ENCODE measurements at places on chromosomes 7 and 10.

- DNase-seq, result no peak
Measured at GRCh38 chr10:97726636-97727178, 10.2 kb upstream of the ZFYVE27 start.

DNA sequence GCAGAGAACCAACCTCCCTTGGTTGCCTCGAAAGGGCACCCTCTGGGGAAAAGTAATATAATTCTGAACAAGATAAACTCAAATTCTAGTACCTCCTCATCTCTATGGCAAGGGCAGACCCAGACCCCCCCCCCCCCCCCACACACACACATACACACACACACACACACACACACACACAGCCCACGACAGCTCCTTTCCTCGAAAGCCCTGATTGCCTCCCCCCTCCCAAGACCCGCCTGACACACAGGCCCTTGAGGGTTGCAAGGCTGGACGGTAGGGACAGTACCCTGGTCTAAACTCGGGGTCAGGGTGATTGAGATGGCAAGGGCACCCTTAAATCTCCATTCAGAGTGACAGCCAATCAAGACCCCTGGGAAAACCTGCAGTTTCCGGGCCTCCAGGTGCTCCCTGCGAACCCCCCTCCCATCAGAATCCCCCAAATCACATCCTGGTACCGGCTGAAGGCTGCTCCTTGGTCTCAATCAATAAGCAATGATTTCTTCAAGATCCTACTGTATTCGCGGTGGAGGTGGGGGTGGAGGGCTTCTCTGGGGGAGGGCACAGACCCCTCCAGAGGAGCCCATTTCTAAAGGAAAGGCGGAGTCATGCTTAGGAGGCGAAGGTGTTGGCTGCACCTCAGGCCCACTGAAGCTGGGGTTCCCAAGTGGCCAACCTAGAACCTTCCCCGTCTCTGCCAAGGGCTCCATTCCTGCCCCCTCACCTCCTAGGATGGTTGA lies 100.7 kb downstream of the HIP1 start:
- DNase-seq, result no peak

DNA sequence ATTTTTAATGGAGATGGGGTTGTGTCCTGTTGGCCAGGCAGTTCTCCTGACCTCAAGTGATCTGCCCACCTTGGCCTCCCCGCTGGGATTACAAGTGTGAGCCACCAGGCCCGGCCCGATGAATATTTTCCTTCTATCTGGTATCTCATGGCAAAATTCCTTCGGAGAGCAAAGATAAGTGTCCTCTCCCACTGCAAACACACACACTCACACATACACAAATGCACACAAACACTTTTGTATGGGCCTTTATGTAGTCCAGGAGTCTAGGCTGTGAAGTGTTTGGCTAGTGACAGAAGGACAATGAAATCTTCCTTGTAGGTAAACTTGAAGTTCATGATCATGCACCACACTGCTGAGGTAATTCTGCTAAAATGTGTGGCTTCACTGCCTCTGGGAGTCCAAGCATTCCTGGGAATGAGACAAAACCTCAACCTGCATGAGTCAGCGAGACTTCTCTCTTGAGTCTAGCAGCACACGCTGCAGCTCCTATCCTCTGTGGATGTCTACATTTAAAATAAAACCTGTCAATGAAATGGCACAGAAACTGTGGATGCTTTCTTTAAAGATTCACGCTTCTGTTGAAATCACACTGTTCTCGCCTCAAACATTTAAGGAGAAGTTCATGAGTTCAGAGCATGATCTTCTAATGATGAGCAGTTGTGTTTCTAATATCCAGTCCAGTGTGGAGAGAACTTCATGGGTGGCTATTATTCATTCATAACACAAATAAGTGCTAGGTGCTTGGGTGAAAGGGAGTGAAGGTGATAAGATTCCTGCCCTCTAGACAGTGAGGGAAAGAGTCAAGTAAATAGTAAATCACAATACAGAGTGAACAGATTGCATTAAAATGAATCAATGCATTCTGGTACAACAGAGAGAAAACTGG lies 96.5 kb downstream of the NRP1 start:
- no peak for DNase-seq

DNA sequence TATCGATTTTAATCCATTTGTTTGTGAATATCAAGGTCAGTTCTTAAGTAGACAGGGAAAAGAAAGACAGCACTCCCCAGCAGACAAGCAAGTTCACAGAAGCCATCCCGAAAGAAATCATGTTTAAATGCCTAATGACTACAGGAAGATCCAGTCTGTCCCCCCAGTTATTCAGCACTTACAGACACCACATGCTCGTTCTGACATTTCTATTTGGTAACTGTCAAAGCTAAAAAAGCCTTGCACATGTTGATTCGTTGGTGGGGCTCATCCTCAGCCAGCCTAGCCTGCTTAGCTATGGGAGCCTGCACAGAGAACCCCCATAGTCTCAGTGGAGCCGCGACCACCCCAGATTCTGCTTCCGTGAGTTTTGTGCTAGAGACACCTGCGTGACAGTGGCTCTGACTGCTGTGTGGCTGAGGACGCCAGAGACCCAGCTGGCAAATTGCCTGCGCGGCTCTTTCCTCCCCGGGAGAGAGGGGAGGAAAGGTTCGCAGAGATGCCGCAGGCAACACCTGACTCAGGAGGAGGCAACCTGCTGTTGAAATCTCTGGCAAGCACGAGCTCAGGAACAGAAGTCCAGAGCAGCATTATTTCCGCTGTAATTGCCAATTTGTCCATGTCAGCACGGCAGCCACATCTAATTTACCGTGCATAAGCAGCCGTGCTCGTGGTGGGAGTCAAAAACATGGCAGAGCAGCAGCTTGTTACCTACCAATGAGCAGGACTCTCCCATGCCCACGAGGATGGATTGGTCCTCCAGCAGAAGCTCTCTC lies 194.2 kb downstream of the GPAM start:
- no peak for DNase-seq

DNA sequence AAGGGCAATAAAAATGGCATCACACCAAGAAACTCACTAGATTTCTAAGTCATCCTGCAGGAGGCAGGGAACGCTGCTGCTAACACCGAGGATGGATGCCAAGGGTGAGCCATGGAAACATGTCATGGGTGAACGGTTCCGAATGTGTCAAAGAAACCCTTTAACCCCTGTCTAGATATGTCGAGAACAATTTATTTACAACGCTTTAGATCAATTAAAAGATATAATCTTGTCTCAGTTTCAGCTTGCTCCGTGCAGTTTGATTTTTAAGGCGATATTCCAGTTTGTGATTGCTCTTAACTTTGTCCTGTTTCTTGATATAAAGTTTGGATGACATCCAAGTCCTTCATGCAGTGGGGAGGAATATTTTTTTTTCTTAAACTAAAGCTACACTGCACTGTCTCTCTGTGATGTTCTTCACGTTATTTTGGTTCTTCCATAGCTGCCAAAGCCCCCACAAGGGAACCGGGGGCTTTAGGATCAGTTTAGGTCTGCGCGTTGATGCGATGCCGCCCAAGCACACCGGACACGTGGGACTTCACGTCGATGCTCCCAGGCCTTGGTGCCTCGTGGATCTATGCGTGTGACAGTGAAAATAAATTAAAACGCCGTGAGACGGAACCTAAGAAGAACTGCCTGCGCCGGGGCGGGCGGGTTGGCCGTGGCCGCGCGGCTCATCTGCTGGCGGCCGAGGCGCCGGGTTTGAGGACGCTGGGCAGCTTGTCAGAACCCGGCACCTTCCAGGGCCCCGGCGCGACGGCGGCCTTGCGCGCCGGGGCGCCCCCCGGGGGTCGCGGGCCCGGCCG lies 220.3 kb downstream of the PHTF2 start:
- no peak for DNase-seq

GRCh38 chr10:112546474-112546873 lies 99.5 kb downstream of the VTI1A start:
- DNase-seq, result no peak

- DNase-seq, result no peak
Measured at GRCh38 chr7:19099194-19099593, 18.2 kb downstream of the TWIST1 start.

- DNase-seq, result no peak
Measured at GRCh38 chr7:130721486-130722277, 12.3 kb downstream of the KLF14 start.

GRCh38 chr10:120205368-120206018 lies 251.5 kb upstream of the PLPP4 start:
- DNase-seq, result no peak

DNA sequence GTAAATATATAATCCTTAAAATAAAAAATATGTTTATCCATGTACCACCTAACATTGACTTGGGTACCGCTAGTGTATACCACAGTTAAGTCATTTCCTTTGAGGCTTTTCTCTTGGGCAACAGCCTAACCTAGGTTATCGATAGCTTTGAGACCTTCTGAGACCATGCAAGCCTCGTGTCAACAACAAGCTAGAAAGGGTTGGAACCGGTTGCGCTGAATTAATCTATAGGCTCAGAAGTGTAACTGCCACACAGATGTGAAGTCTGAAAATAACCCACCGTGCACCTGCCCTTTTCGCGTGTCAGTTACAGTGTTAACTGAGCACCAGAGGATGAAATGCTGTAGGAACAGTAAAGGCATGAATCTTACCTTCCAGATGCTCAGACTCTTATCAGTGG lies 59.8 kb downstream of the ARID5B start:
- no peak for DNase-seq

DNA sequence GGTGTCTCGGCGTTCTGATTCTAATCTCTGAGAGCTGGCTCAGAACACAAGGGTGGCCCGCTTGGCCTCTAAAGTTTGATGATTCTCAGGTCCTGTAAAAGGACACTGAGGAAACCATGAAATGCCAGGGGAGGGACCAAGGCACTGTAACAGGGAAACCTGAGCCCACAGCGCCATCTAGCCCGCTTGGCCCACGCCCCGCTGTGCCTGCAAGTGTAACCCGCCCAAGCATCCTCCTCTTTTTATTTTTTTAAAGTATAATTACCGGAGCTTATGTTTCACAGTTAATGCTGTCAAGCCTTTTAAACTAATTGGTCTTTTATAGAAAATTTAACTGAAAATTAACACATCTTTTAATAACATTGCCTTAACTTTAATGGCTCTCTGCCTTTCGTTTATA lies 734.7 kb downstream of the KCNMA1 start:
- no peak for DNase-seq

DNA sequence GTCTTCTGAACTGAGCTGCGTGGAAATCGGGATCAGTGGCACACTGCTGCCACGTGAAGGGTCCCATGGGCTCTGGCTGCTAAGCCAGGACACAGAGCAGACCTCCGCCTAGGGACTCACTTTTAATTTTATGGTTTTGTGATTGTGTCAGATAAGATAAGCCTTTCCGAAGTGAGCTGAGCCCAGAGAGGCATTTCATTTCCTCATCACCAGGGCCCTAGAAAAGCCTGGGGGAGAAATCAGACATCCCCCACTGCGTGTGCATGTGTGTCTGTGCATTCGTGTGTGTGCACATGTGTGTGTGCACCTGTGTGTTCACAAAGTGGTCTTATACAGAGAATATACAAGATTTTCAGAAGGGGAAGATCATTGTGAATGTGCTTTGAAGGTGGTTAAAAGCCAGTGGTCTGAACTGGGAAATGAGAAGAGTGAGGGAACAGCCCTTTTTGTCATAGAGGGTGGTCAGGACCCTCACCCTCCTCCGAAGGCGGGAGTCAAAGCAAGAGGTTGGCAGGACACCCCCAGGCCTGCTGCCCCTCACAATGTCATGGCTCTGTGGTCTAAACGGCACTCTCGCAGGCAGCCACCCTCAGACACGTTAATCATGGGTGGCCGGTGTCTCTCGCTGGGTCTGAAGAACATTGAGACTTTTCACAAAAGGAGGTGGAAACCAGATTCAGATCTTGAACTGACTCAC lies 176.1 kb upstream of the PFKP start:
- DNase-seq, result no peak

- DNase-seq, result no peak
Measured at GRCh38 chr7:39696631-39697030, 73.3 kb downstream of the RALA start.

- no peak for DNase-seq
Measured at GRCh38 chr7:156566812-156567549, 73.6 kb upstream of the RNF32 start.

GRCh38 chr7:100074841-100075240 lies 6.7 kb downstream of the ZNF3 start:
- no peak for DNase-seq

DNA sequence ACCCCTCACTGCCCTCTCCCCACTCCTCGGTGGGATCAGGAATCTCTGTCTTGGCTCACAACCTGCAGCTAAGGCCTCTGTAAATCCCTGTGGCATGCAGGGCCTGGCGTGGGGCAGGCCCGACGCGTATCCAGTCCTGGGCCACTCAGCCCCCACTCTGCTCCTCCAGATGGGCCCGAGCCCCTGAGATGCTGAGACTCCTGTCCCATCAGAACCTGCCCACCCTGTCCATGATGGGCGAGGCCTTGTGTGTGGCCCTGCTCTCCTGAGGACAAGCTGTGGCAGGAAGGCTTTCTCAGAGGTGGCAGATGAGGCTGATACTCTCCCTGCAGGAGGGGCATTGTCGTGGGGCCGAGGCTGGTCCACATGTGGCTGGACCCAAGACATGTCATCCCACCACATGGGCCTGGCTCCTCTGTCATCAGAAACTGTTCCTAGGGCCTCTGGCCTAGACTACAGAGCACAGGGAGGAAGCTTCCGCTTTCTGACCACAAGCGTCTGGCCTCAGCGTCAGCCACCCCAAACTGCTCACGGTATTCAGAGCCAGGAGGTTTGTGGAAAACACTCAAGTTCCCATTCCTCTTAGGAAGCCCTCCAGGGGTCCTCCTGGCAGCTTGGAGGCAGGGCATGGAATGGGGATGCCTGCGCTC lies 6.0 kb downstream of the ALOX5 start:
- no peak for DNase-seq

- no peak for DNase-seq
Measured at GRCh38 chr7:2016021-2016631, 216.6 kb downstream of the MAD1L1 start.

- no peak for DNase-seq
Measured at GRCh38 chr7:88132725-88133124, 87.1 kb downstream of the SRI start.

DNA sequence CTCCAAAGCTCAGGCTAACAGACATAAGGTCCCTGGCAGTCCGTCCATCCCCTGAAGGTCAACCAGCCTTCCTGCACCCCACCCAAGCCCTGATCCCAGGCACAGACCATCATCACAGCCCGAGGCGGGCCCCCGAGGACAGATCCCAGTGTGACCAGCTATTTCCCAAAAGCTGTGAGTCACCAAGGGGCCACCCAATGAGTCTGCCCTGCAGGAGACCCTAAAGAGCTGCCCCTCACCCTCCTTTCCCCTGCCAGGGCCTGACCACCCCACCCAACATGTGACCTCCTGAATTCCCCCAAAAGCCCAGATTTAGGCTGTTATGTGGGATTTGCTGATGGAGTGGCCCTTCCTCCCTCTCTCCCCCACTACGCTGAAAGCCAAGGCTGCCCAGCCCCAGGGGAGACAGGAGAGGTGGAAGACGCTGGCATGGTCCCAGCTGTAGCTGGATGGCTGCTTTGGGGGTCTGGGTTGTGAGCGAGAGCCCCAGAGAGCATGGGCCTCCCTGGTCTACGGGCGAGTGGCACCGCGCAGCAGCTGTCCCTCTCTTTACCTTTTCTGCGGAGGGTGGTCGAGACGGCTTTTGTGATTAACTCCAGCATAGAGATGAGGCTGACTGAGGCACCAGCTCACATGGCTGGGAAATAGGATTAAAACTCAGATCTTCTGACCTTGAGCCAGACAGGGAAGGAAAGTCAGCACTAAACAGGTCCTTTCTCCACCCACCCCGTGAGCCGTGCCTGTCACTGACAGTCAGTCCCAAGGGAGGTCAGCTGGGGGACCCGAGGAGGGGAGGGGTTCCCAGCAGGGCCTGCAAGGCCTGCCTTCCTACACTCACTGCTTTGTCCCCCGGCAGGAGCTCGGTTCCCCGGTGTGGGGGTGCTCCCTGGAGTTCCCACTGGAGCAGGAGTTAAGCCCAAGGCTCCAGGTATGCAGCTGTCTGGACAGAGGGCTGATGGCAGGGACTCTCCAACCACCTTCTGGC lies 16.7 kb downstream of the ELN start:
- no peak for DNase-seq

All from activated CD4-positive, alpha-beta T cell treated with anti-CD3 and anti-CD28 coated beads for 24 hours (primary cell).